ENCODE measurements at places on chromosomes 1 and 21. TPM values are rescaled to one million over a fixed set of nuclear protein-coding genes. Genes with fewer than 3 reads are reported as not detected.

GRCh38 chr1:110210604-110211495 lies 736 bp downstream of the KCNC4 start:
- DNase-seq = peak; percentile 76

DNA sequence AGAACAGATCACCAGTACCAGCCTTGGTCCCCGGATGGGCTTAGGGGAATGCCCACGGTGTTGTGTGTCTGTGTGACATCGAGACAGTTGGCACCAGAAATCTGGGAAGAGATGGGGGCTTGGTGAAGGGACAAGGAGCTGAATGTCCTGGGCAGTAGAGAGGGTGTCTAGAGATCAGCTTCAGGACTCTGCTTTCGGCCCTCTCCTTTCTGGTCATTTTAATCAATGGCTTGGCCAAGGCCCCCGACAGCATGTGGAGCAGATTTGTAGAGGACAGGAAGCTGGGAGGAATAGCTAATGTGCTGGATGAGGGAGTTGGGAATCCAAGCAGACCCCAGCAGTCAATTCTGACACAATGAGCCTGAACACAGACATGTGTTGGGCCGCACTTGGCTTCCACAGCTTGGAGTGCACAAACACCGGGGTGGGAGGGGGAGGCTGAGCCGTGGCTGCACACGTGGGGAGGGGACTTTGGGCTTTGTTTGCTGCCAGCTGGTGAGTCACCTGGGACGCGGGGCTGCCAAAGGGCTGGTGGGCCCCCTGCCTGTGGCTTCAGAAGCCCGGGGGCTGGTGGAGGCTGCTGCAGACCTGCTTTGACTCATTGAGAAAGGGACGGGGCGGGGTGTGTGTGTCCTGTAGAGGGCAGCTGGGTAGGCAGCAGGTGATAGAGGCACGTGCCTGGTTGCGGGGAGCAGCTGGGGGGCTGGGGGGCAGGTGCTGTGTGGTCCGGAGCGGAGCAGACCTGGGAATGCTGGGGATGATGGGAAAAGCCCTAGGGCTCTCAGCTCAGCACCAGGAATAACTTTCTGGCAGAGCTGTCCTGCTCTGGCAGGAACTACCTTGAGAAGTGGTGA lies 20.9 kb downstream of the SLC1A7 start:
- DNase-seq = peak; percentile 90

GRCh38 chr1:208724079-208724478 lies 479.9 kb upstream of the PLXNA2 start:
- DNase-seq = no peak

GRCh38 chr1:214553142-214553710 lies 1.8 kb upstream of the PTPN14 start:
- DNase-seq = no peak

GRCh38 chr1:64059556-64059955 lies 143.9 kb upstream of the UBE2U start:
- no peak for DNase-seq

GRCh38 chr1:53330819-53331218 lies 2.9 kb upstream of the LRP8 start:
- DNase-seq = peak; percentile 51

GRCh38 chr21:42567861-42568260 lies 54.2 kb downstream of the SLC37A1 start:
- peak; percentile 46 for DNase-seq

GRCh38 chr1:36093226-36093625 lies 4.5 kb downstream of the ADPRS start:
- peak; percentile 53 for DNase-seq

DNA sequence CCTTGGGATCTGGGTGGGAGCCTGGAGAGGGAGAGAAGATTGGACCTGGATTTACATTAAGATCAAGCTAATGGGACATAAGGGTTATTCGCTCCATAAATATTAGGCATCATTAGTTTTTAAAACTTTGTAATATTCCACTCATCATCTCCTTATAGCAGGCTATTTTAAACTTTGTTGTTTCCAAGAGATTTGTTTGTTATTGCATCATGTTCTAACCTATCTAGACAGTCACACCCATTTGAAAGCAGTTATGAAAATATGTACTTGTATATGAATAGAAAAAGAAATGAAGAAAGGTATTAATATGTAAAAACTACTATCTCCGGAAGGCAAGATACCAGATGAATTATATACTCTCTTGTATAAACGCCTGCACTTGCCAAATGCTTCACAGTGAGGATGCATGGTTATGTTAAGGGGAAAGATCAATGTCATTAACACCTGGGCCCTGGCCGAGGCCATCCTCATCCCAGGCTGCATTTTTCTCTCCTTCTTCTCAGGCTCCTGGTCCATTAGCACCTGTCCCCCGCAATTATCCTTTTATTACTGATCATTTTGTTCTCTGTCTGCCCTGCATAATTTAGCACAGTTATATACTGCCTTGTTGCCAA lies 468.2 kb downstream of the MATN1 start:
- DNase-seq = no peak

DNA sequence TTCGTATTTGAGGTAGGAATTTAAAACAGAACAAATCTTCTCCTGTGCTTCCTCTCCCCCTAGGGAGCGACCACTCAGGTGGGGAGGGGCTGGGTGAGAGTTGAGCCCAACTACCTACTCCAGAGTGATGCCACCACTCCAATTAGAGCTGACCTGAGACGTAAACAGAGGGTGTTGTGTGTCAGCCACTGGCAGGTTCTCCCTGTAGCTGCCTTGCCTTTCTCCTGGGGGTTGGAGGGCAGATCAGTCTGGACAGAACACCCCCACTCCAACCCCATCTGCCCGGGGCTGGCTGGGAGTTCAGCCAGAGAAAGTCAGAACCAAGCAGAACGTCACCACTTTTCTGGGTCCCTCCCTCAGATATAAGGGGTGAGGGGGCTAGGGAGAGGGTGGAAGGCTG lies 2.0 kb downstream of the HPDL start:
- no peak for DNase-seq

DNA sequence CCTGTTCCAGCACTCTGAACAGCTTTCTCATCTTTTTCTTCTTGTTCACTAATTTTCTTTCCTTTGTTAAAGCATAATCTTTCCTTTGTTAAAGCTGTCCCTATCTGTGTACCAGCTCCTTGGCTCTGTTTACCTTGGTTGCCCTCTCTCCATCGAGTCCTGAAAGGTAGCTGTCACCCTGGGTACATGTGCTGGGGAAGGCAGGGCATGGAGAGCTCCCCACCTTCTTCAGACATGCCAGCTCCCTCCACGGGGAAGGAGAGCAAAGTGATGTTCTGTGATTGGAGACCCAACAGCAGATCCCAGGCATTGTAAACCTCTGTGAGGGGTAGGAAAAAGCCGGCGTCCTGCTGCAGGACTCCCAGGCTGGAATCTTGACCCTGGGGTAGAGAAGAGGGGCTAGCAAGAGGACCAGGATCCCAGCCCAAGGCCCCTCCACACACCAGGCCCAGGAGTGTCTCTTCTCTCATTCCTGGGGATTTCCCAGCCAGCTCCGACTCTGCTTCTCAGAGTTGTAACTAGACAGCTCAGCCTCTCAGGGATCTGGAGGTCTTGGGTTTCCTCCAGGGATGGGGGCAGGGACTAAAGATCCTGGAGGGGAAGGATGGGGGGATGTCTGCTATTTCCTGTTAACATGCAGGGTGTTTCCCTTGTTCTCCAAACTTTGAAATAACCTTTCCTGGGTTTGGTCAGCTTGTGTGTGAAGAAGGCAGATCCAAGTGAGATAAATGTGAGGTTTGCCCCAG lies 34.4 kb downstream of the TMCC2 start:
- DNase-seq = no peak

DNA sequence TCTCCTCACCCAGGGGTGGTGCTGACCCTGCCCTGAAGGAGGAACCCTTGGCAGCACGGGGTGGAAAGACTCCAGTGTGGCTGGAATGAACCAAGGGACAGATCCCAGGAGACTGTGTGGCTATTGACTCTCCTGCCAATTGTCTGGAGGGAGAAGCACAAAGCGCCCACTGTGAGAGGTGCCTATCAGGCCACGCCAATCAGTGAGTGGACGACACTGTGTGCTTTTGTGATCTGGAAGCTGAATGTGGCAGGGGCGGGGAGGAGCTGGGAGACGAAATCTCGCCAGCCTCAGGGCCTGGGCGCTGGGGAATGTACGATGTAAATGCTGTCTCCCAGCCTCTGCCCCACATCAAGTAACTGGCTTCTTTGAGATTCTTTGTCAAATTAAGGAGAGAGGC lies 167.1 kb downstream of the ZBTB18 start:
- DNase-seq = no peak

- DNase-seq = no peak
These were observed 144.3 kb upstream of the C1orf21 start for GRCh38 chr1:184242507-184242943.

GRCh38 chr1:221865808-221866207 lies 123.9 kb upstream of the DUSP10 start:
- no peak for DNase-seq

DNA sequence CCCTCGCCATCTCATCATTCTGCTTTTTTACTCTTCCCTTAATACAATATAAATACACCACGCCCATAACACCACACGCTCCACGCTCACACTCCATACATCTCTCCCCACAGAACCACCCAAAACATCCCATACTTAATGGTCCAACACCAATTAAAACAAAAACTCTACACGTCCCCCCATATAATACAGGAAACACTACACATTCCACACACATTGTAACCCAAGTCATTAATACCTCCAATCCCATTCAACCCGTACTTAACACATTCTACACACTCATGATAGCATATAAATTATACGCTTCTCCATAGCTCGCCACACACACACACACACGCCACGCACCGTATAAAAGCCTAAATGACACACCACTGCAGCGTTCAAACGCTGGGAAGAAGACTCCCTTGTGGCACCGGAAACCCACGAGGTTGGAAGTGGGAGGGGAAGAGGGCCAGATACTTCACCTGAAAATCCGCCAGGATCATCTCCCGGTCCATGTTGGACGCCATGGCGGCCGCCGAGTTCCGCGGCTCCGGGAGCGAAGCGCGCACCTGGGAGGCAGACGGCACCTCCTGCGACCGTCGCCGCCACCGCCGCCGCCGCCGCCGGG lies 659 bp downstream of the FAF1 start:
- peak; percentile 72 for DNase-seq

- no peak for DNase-seq
These were observed 181.8 kb upstream of the ADGRL4 start for GRCh38 chr1:79188337-79188736.

CYP4B1 gene
- 43.1 TPM for total RNA-seq

CHAF1B gene
- total RNA-seq = 0.95 TPM

KCNH1 gene
- 2.5 TPM for total RNA-seq

NUF2 gene
- total RNA-seq = not detected

SERINC2 gene
- 0.55 TPM for total RNA-seq

CELA2A gene
- total RNA-seq = not detected

RGS21 gene
- total RNA-seq = not detected

CA14 gene
- 1.4 TPM for total RNA-seq

RNPEP gene
- 38.5 TPM for total RNA-seq

TMEM269 gene
- not detected for total RNA-seq

DISP1 gene
- total RNA-seq = 26.2 TPM

BNIPL gene
- total RNA-seq = not detected

Data from sigmoid colon (tissue), 7 donors.